Ascending aorta (tissue), 2 donors: ENCODE measurements at places on chromosomes 13 and 19. TPM values are rescaled to one million over a fixed set of nuclear protein-coding genes. Genes with fewer than 3 reads are reported as not detected.

DNA sequence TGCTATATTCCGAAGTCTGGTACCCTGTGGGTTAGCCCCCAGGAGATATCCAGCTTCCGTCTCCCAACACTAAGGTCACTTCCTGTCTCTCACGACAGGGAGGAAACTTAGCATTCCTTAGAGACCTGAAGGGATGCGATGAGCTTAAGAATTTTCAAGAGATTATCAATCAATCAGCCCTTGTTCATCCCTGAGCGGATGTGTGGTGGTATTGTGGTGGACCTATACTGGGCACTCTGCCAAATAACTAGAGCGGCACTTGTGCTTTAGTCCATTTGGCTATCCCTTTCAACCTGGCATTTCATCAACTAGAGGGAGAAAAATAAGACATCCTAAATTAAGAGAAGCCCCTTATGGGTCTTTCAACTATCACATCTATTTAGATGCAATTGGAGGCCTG is 30.9 kb upstream of the ZNF562 start:
- no peak overlapping the region for H3K27ac ChIP-seq
- H3K36me3 ChIP-seq = no peaks in the 10 kb centered on the region
- no peaks in the 10 kb centered on the region for H3K27me3 ChIP-seq
- no peak overlapping the region for H3K4me3 ChIP-seq
- no peak for DNase-seq

- no peaks in the 10 kb centered on the region for H3K36me3 ChIP-seq
- no peaks in the 10 kb centered on the region for H3K27me3 ChIP-seq
- H3K4me1 ChIP-seq = no peaks in the 10 kb centered on the region
- no peak for DNase-seq
Measured at GRCh38 chr19:8657869-8658268, 27.4 kb downstream of the NFILZ start.

GRCh38 chr13:108676620-108677019 is 47.2 kb downstream of the MYO16 start:
- H3K4me1 ChIP-seq = no peaks in the 10 kb centered on the region
- H3K27ac ChIP-seq = no peak overlapping the region
- no peaks in the 10 kb centered on the region for H3K27me3 ChIP-seq
- no peaks in the 10 kb centered on the region for H3K36me3 ChIP-seq
- DNase-seq = no peak
- no peak overlapping the region for H3K4me3 ChIP-seq

DNA sequence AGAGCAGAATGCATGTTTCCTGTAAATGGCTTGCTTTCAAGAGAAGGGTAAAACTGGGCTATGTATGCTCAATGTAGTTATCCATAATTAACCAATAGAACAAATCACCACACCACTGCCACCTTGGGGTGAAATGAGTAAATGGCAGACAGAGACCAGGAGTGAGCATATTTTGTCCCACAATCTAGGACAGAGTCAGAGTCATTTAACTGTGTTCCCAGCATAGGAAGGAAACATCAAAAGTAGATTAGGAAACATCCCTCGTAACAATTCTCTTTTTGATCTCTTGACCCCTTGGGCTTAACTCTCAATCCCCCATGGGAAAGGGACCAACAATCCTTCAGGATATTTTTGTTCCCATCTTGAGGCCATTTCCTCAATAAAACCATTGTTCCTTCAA is 224.8 kb downstream of the NHLRC3 start:
- H3K27ac ChIP-seq = no peak overlapping the region
- no peak for DNase-seq
- no peak overlapping the region for H3K4me3 ChIP-seq
- no peaks in the 10 kb centered on the region for H3K4me1 ChIP-seq
- no peaks in the 10 kb centered on the region for H3K36me3 ChIP-seq
- H3K27me3 ChIP-seq = no peaks in the 10 kb centered on the region

GRCh38 chr19:5851302-5851701 is at the start of gene FUT3:
TSS of gene FUT3 (minus strand) at chr19:5851449.
- no peak for DNase-seq
- H3K4me1 ChIP-seq = no peaks in the 10 kb centered on the region
- no peak within 1 kb of the TSS for H3K4me3 ChIP-seq
- no peaks in the 10 kb centered on the region for H3K36me3 ChIP-seq
- H3K27ac ChIP-seq = no peak within 1 kb of the TSS
- H3K27me3 ChIP-seq = no peaks in the 10 kb centered on the region

GRCh38 chr13:30111810-30112209 is 195.5 kb downstream of the KATNAL1 start:
- H3K36me3 ChIP-seq = no peaks in the 10 kb centered on the region
- no peaks in the 10 kb centered on the region for H3K27me3 ChIP-seq
- no peak for DNase-seq
- no peak overlapping the region for H3K4me3 ChIP-seq

The KCTD15 gene
- 57.3 TPM for total RNA-seq

The ANKRD24 gene
- not detected for total RNA-seq

The CEACAM4 gene
- total RNA-seq = not detected

The SLC5A5 gene
- total RNA-seq = not detected

The ZFP28 gene
- 20.1 TPM for total RNA-seq
